ENCODE measurements at places on chromosomes 7 and 10. TPM values are rescaled to one million over a fixed set of nuclear protein-coding genes. Genes with fewer than 3 reads are reported as not detected.

DNA sequence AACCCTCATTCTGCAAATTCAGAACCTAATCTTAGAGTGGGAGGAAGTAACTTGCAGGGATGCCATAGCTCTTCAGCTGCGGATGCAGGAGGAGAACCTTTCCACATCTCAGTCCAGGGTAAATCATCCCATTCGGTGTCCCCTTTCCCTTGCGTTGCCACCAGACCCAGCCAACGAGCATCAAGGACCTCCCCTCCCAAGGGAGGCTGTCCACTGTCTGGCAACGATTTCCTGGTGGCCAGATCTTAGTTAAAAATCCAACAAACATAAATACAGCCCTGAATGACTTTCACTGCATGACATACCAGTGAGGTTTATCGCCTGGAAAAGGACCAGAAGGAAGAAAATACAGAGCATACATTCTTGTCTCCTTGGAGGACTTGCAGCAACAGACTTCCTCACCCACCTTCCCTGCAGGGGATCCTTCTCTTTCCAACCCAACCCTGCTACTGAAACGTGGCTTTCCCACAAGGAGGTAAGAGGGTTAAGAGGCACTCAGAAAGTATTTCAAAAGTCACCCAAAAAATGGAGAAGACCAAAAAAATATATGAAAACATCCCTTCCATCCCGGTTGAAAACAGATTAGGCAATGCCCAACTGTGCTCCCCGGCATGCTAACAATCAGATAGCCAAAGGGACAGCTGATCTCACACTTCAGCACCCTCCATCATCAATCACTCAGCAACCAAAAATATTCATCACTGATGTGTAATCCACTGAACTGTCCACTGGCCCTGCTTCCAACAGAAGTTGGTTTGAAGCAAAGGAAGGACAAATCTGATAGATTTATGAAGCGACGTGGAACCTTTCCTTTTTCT, 206.6 kb downstream of the TNS3 start:
- H3K27ac ChIP-seq: peak overlapping the region; percentile 25
- no peak for DNase-seq
- H3K4me1 ChIP-seq: peaks cover 46% of the 10 kb centered on the region
- H3K4me3 ChIP-seq: no peak overlapping the region
- no peaks in the 10 kb centered on the region for H3K27me3 ChIP-seq
- H3K36me3 ChIP-seq: peaks cover 24% of the 10 kb centered on the region

The SUN3 gene
- total RNA-seq: not detected

- no peaks in the 10 kb centered on the region for H3K27me3 ChIP-seq
- no peak overlapping the region for H3K4me3 ChIP-seq
- H3K36me3 ChIP-seq: peaks cover 17% of the 10 kb centered on the region
These were observed 101.7 kb downstream of the ANLN start for GRCh38 chr7:36491317-36491716.

DNA sequence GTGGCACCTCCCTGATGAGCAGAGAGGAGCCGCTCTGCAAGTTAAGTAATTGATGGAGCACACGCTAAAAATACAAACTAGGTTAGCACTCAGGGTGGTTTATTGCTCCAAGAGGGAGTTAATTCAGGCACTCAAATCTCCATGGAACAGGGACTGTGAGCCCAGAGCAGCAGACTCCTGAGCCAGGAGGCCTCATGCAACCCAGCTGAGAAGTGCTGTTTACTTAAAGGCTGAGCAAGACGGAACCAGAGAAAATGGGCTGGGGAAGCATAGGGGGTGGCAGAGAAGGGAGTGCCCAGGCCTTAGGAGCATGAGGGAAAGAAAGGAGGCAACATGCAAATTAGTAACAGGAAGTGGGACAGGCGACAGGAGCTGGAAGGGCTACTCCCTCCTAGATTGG, 174.1 kb downstream of the KCNMA1 start:
- H3K4me3 ChIP-seq: no peak overlapping the region
- H3K36me3 ChIP-seq: no peaks in the 10 kb centered on the region
- H3K27me3 ChIP-seq: no peaks in the 10 kb centered on the region
- no peak overlapping the region for H3K27ac ChIP-seq

DNA sequence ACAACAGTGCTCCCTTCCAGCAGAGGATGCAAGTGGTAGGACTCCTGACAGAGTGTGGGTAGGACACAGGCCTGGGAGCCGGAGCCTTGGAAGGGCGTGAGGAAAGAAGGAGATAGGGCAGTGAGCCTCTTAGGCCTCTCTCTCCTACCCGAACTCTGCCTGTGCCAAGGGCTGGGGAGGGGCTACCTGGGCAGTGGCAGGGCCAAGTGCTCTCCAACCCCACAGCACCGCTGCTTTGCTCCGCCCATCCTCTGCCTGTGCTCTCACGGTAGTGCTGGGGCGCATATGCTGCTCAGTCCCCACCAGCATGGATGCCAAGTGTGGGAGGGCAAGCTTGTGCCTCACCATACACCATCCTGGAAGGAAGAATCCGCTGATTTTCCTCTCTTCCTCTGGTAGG, 7.5 kb downstream of the FAM131B start:
- no peaks in the 10 kb centered on the region for H3K36me3 ChIP-seq
- H3K27me3 ChIP-seq: peaks cover 28% of the 10 kb centered on the region
- no peak overlapping the region for H3K27ac ChIP-seq
- H3K4me1 ChIP-seq: no peaks in the 10 kb centered on the region
- DNase-seq: no peak
